Renal cortical epithelial cell (primary cell): ENCODE measurements at places on chromosomes 6 and 20.
A peak's percentile ranks its signal among the peaks of the same experiment; 100 is the strongest.

GRCh38 chr6:152301021-152301764, 336.0 kb downstream of the SYNE1 start:
- DNase-seq, result peak; percentile 89

- no peak for DNase-seq
Observed at GRCh38 chr20:61934716-61935530, 130.8 kb downstream of the TAF4 start.

GRCh38 chr20:36848078-36848660, 27.8 kb upstream of the TLDC2 start:
- DNase-seq, result peak; percentile 52

DNA sequence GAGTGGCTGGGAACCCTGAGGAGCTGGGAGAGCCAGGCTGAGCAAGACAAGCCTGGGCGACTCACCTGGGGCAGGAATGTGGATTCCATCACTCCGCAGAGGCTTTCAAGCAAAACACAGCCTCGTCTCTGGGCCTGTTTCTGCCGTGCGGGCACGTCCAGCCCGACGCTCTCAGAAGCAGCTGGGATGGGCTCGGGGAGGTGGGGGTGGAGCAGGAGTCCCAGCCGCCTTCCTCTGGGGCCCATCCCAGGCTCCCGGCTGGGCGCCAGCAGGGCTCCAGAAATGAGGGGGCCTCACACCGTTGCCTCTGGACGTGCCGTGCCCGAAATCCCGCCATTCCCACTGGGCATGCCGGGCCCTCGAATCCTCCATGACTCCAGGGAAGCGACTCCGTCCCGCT, 8.7 kb upstream of the RPS21 start:
- peak; percentile 32 for DNase-seq

DNA sequence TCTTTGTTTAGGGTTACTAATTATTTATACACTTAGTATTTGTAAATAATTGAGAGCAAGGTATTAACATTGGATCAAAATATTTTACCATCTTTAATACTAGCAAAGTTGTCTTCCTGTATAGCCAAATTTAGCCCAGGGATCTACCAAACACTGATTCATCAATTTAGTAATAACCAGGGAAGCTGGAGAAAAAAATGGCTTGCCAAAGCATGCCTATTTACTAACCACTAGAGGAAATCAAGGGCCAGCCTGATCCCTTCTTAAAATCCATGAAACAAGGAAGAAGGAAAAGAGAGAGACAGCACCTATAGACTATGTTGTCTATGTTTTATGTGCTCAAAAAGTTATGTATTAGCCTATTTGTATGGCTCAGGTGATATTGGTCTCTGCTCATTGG, 450.3 kb upstream of the GJE1 start:
- DNase-seq, result no peak

DNA sequence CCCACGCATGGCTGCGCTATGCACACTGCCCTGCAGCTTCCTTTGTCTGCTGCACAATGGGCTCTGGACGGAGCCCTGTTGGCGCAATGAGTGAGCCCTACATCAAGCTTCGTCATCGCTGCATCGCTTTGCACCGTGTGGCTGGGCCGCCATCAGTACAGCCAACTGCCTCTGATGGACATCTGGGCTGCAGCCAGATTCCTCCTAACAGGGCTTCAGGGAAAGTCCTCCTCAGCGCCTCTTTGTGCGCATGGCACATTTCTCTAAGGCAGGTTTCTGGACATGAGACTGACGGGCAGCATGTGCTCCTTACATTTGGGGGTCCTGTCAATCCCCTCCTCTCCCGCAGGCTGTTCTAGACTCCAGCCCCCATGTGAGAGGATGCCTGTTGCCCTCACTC, 29.7 kb upstream of the ANGPT4 start:
- DNase-seq, result no peak

DNA sequence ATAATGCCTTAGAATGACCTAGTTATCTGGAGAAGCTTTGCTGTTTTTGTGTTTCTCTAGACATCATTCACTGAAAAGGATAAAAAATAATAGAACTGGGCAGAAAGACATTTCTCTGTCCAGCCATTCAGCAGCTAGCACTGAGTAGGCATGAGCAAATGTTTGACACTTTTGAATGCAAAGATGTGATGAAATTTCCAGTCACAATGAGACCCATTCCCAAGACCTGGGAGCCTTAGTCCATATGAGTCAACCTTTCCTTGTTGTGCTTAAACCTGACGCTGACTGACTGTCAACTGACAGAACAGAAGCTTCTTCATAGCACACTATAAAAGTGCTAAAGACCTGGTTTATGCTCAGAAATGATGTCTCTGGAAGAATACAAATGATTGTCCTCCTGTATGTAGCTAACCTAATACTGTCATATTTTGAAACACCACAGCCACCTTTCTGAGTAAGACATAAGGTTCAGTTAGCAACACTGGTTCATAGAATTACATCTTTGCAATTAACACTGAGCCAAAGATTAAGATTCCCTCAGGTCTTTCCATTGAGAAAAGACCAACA, 17.1 kb downstream of the RALGAPA2 start:
- peak; percentile 57 for DNase-seq

DNA sequence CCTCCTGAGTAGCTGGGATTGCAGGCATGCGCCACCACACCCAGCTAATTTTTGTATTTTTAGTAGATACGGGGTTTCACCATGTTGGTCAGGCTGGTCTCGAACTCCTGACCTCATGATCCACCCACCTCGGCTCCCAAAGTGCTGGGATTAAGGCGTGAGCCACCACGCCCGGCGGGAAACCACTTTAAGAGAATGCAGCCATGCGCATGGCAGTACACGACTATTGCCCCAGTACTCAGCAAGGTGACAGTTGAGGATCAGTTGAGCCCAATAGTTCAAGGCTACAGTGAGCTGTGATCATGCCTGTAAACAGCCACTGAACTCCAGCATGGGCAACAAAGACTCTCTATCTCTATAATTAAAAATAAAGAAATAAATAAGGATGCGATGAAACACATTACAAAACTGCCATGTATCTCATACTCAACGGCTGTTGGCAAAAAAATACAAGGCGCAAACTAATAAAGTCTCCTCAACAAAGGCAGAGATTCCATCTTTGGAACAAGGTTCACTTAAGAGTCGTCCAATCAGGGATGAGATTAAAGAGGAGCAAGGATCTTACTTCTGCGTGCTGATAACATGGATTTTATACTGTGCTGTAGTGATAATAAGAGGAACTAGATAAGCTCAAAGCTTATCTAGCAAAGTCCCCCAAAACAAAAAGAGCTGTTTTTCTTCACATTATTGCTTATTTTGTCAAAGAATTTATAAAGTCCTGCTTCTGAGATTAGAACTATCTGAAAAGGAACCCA, 51.1 kb downstream of the STAU1 start:
- no peak for DNase-seq

DNA sequence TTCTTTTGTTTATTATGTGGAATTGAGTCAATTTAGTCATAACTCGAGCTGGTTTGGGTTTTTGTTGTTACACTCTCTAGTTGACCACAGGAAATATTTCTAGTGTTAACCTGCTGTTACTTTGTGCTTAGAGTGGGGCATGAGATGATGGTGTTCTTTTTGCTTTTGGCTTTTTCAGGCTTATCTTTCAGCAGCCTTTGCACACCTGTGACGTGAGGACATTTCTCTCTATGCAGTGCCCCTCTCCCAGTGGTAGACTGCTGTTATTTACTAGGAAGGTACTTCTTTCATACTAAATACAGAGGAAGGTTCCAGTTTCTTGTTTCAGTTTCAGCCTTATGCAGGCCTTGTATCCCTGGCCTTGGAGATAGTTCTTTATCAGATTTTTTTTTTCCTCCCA, 766.8 kb upstream of the MAN1A1 start:
- no peak for DNase-seq

DNA sequence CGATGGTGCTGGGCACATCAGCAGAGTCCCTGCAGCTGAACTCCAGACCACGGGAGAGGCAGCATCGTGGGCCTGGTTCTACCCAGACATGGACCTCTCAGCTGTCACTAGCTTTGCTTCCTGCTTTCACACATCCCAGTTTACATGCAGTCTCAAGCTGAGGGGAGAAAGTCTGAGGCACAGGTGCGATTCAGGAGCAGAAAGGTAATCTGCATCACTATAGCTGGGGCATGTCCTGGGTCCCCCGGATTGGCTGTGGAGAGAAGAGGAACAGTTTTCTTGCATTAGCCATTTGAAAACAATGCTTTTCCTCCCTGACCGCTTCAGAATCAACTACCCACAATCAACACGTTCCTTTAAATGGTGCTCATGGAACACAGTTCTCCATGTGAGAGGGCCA, 59.9 kb downstream of the PLAGL1 start:
- DNase-seq, result no peak
